ENCODE measurements at places on chromosomes 3 and 15.
A peak's percentile ranks its signal among the peaks of the same experiment; 100 is the strongest.

GRCh38 chr15:68204776-68205557 lies at the start of gene CALML4:
TSS of gene CALML4 (minus strand) at chr15:68205332. CDS start at chr15:68205247, 85 bp downstream.
- no peak for DNase-seq

DNA sequence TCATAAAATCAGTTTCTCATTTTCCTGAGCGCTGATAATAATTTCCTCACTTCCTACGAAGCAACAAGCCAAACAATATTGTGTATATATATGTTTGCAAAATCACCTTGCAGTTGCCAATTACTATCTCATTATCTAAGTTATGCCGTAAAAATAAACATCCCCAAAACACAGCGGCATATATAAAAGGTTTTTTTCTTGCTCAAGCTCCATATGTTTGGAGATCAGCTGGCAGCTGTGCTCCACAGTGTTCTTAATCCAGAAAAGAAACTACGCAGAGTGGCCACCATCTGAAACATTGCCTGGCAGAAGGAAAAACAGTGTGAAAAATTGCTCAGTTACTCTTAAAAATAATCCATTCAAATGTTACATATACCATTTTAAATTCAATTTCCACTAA lies 951.4 kb downstream of the PLOD2 start:
- no peak for DNase-seq

GRCh38 chr3:129439226-129439816 lies 427 bp downstream of the MBD4 start:
- peak; percentile 23 for DNase-seq

DNA sequence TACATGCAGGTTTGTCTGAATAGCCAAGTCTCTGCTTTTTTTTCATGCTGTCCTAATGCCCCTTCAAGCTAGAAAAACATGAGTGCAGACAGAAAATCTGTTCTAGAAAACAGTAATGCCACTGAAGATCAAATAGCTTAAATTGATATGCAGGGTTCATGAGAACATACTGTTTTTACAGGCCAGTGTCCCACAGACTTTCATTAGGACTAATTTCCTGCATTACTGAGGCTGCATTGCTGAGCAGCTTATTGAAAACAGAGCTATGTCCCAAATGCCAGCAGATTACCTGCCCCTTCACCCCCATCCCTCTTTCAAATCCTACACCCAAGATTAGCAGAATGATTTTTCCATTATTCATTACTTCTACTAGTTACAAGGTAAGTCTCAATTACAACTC lies 665 bp downstream of the TM4SF18 start:
- DNase-seq = no peak

DNA sequence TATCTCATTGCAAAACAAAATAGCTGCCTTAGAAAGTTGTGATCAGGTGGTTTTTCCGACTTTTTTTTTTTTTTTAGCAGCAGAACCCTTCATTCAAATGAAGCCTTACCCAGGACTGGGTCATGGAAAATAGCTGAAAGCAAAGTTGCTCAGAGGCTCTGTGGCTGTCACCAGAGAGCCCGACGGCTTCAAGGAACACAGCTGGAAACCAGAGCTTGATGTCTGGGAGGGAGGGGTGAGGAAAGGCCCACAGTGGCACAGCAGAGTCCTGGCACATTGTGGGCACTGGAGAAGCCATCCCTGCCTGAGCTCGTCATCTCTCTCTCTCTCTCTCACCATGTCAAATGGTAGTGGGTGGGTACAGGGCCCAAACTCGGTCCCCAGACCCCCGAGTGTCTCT lies 77.5 kb downstream of the RPN1 start:
- DNase-seq = no peak

GRCh38 chr3:49313896-49314688 lies 25.8 kb downstream of the USP4 start:
- DNase-seq = no peak

DNA sequence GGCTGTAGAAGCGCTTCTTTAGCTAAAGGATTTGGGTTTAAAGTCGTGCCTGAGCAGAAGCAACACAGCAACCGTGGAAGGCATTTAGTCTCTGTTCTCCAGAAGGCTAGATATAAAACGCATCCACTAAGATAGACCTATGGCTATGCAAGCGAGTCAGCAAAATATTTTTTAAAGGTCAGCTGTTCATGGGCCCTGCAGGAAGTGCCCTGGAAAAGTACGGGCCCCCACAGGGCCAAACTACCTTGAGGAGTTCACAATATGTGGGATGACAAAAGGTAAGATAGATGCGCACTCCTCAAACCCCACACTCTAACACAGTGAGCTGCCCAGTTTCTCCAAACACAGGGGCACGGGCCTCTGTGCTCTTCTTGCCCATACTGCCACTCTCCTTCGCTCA lies 261.6 kb downstream of the VPS13C start:
- DNase-seq = no peak

GRCh38 chr15:75416584-75416983 lies 34.9 kb downstream of the SIN3A start:
- DNase-seq = no peak

Measured in caudate nucleus (tissue), 63 donors.